Posterior cingulate gyrus (tissue), 11 donors: ENCODE measurements at places on chromosomes 11 and 22.

GRCh38 chr11:73344191-73344607, 32.0 kb upstream of the RELT start:
- peak; percentile 74 for DNase-seq

DNA sequence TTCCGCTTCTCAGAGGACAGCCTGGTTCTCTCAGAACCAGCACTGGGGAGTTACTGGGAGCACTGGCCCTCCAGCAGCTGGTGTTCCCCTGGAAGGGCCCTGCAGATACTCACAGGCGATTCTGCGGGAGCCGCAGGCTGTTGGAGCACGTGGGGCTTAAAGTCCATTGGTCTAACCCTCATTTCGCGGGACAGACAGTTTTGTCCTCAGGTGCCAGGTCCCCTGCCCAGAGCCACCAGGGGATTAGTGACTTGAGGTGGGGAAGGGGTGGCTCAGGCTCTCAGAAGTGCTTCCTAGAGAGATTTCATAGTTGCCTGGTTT, 53.9 kb downstream of the CACNA1I start:
- no peak for DNase-seq

DNA sequence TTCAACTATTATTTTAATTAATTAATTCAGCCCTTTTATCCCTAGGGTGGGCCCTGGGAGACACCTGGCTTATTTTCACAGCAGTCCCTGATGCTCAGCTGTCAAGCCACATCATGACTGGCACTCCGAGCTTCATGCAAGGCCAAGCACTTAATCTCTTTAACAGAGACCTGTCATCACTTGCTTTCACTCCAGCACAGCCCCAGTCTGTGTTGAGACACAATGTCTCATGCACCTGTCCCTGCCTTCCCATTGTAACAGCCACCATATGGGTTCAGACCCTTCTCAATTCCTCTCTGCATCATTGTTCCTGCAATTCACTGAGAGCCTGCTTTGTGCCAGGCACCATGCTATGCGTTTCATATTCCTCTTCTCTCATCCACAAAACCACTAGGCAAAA, 222.2 kb upstream of the TENM4 start:
- DNase-seq: no peak

DNA sequence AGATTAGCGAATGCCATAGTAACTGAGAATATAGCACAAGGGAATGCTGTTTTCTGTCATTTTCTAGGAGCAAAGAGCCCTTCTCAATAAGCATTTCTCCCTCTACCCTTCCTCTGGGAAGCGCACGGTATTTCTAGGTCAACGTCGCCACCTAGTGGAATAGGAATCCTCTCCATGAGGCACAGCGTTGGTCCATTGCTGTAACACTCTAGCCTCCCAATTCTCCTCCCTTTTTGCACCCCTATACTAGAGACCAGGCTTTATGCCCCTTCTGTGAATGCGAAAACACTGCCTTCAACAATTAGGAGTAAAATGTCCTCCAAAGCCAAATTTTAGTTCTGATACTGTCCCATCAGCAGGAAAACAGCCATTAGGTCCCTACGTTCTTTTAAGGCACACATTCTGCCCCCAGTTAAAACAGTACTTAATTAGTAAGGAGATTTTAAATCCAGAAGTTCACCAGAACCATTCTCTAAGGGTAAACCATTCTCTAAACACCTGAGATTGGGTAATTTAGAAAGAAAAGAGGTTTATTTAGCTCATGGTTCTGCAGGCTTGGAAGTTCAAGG, 12.8 kb upstream of the HYLS1 start:
- peak; percentile 77 for DNase-seq

- DNase-seq: no peak
Measured at GRCh38 chr11:132728026-132728425, 804.3 kb downstream of the OPCML start.

GRCh38 chr11:86726118-86726753, 53.8 kb upstream of the ME3 start:
- DNase-seq: no peak

- DNase-seq: no peak
Measured at GRCh38 chr11:46390331-46391171, 1.0 kb downstream of the CHRM4 start.

- no peak for DNase-seq
Measured at GRCh38 chr11:11389238-11389637, 36.2 kb upstream of the CSNK2A3 start.

DNA sequence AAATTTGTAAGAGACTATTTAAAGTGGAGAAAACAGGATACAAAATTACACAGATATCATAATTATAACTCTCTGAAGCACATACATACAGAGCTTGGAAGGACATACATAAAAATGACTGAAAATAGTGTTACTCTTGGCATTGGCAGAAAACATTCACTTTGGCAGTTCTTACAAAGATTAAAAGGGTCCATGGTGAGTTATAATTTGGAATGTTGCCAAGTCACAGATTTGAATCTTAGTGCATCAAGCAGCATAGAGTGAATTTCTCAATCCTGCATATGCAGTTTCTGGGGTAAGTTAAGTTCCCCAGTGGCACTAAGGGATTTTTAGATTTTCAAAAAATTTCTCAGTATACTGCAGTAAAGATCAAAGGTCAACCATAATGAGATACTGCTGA, 115.9 kb downstream of the CCDC81 start:
- no peak for DNase-seq

- DNase-seq: no peak
Measured at GRCh38 chr11:99019696-99020095, 1.1 kb upstream of the CNTN5 start.

DNA sequence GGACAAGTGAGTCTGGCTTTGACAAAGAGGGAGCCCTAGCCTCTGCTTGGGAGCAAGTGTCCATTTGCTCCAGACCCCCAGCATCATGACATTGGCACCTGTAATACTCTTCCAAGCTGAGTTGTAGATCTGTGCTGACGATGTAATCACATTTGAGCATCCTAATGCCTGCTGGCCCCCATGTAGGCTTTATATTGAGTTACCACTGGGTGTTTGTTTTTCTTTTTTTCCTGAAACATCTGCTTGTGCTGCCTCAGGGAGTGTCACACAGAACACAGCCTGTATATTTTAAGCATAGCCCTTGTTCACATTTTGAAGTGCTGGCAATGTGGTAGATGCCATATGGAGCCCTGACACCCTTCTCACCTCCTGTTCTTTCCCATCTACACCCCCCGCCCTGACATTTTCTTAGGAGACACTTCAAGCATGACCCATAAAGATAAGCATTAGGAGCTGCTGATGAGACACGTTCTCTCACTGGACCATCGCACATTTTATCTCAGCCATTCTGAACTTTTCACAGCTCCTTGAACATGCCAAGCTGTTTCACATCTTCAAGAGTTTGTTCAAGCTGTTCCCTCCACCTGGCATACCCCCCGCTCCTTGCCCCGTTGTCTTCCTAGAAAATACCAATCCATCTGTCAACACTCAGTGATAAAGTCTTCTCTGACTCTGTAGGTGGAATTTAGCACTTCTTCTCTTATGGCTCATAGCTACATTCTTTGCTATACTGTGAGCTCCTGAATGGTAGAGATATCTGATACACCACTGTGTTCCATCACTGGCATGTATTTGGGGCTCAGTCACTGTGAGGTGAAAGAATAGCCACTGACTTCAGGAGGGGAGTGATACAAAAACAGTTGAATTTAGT, 128.7 kb downstream of the TRIM44 start:
- DNase-seq: peak; percentile 43

DNA sequence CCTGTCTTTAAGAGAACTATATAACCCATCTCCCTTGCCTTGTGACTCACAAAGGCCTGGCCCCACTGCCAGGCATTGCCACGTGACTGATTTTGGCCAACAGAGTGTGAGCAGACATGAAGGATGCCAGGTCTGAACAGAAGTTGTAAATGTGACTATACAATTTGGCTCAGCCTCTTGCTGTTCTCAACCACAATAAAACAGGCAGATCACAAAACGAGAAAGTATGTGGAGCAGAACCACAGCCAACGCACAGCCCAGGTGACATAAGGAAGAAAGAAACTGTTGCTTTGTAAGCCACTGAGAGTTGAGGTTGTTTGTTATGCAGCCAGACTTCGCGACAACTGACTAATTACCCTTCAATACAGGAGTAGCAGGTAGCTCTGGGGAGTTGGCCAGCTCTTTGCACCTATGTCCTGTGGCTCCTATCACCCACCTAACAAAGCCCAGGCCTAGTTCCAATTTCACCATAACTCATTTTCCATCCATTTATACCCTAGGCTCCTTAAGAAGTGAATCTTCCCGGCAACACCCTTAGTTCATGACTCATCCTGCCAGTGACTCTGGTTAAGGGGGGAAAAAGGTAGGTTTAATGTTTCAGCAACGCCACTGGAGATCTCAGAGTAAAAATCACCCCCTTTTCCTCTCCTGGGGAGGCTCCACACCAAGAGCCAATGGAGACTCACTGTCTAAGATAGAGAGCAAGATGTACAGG, 53.7 kb downstream of the GALNT18 start:
- peak; percentile 85 for DNase-seq

DNA sequence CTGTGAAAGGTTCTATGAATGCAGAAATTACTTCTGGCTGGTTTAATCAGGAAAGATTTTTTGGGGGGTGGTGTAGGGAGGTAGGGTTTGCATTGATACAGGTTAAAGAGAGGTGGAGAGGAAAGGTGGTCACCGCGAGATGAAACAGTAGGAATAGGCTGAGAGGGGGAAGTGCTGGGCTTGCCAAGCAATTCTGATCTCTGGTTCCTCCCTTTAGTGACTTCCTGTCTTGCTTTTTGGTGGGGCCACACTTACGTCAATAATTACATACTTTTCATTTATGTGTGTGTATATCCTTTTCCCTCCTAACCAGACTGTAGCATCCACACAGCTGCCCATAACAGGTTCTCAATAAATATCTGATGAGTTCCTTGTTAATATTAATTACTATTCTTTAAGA, 120.0 kb downstream of the CTNND1 start:
- no peak for DNase-seq

- no peak for DNase-seq
Measured at GRCh38 chr11:113839842-113840241, 35.5 kb downstream of the USP28 start.

GRCh38 chr22:37892566-37893335, 13.3 kb upstream of the MICALL1 start:
- DNase-seq: peak; percentile 90

GRCh38 chr22:49183826-49184216, 643.9 kb downstream of the BRD1 start:
- no peak for DNase-seq

GRCh38 chr11:31995525-31996094, 95.3 kb upstream of the RCN1 start:
- no peak for DNase-seq

- DNase-seq: no peak
Measured at GRCh38 chr22:48267681-48268080, 1505.2 kb downstream of the TBC1D22A start.

DNA sequence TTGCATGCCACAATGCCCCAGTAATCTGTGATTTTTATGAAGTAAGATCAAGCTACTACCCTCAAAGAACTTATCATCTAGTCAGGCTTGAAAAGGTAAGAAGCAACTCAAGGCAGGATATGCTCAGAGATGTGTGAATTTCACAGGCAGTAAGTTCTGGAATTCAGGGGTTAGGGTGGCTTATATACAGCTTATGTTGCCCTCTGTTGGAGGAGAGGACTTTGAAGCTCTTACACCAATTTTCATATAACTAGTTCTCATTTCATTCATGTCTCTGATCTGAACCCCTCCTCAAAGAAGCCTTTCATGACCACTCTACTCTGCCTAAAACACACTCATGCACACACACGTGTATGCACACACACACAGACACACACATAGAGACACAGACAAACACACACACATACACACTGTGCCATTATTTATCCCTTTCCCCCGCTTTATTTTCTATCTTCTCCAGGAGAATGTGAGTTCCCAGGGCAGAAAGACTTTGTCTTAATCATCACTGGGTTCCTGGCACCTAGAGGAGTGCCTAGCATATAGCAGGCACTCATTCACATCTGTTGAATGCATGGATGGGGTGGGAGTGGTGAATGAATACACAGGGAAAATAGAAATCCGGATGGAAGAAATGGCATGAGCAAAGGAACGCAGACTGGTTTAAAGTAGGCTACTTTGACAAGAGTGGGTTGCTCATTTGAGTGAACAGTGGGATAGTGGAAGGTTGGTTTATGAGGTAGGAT, 220.7 kb upstream of the ZBED5 start:
- no peak for DNase-seq

DNA sequence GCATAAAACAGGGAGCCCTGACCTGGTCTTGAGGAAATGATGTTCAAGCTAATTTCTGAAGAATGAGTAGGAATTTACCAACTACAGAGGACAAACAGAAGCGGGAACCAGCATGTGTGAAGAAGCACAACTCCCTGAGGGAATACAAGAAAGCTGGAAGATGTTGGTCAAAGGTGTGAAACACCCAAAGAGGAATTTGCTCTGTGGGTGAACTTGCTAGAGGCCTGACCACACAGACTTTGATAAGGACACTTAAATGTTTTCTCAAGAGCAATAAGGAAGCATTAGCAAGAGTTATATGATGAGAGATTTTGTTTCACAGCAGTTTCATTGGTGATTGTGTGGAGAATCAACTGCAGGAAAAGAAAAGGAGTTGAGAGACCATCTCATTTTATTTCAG, 17.6 kb downstream of the SLC5A12 start:
- no peak for DNase-seq

GRCh38 chr11:33953289-33953688, 61.4 kb upstream of the LMO2 start:
- DNase-seq: no peak

GRCh38 chr11:61484541-61484940, 24.0 kb upstream of the LRRC10B start:
- no peak for DNase-seq

DNA sequence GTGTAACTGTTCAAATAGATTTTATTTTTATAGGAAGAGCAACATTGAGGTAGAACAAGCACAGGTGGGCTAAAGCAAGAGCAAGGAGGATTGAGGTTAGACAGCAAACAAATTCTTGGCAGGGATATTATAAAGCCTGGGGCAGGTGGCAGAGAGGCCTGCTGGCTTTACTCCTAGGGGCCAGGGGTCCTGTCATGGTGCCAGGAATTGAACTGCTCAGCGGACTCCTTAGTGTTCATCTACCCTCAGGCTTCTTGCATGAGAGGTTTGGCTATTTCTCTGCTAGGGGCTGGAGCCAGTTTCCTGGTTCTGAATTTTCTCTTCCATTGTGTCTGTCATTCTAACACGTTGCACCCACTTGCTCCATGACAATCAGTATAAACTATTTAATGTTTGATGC, 217.2 kb upstream of the NCAM1 start:
- no peak for DNase-seq

DNA sequence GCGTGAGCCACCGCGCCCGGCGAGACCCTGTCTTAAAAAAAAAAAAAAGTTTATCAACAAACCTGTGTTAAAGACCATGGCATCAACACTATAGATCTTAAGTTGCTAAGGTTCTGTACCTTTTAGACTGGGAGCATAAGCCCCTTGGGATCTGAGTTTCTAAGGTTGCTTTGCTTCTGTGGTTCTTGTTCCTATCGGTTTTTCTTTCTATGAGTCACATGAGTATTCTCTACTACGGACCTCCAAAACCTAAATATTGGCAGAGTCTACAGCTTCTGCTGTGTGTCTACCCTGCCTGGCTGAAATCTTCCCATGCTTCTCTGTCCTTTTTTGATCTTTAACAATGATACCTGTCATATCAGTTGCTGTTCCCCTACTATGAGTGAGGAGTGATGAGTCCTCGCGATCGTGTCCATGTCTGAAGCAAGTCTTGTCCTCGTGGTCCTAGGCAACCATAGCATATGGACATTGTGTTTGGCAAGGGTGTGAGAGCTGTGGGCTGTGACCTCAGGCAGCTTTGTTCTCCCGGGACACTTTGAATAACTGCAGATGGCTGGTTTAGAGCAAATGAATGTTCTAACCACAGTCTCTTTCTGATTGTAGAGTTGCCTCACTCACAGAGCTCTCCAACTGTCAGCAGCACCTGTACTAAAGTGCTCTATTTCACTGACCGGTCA, 9.0 kb upstream of the DLAT start:
- DNase-seq: no peak

GRCh38 chr11:122101625-122102291, 14.3 kb downstream of the BLID start:
- DNase-seq: peak; percentile 79
